ENCODE measurements at places on chromosomes 3 and 15. TPM values are rescaled to one million over a fixed set of nuclear protein-coding genes. Genes with fewer than 3 reads are reported as not detected.

Gene GREM1
- total RNA-seq: 4.7 TPM

Gene IGSF10
- total RNA-seq: 0.51 TPM

Gene CADM2
- total RNA-seq: 0.10 TPM

Gene FAM81A
- total RNA-seq: 13.4 TPM

Gene MRPS25
- 42.7 TPM for total RNA-seq

Gene SPTSSB
- not detected for total RNA-seq

Gene DYNLT2B
- 27.1 TPM for total RNA-seq

Measured in A549 treated with GW870086 at 1 μM for 4 hours (cell line).